ENCODE measurements at places on chromosomes 2 and 18.

- DNase-seq, result no peak
These were observed 44.4 kb downstream of the FECH start for GRCh38 chr18:57542126-57542525.

DNA sequence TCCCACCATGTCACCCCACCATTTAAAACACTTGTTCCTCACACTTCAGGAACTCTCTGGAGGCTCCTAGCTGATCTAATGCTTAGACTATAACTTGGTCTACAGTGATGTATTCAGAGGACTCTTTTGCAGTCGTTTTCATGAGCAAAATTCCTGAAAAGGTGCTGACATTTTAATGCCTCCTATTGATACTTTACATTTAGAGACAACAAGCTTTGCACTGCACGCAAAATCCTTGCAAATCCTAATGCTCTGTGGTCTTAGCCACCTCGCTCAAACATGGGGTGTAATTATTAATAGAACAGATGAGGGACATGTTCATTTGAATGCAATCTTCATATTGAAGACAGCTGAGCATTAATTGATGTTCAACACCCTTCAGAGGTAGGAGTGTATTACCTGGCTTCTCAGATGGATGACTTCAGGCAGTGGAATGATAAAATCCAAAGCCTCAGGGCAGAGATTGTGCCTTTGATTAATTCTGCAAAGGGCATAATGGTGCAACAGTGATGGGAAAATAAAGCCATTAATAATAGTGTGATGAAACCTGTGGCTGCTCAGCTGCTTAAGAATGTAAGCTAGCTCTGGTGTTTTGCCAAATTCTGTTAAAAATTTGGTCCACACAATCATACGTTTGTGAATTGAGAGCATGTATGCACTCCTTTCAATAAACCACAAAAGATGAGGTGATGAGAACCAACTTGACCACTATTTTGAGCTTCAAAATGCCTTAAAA, 5.4 kb downstream of the CTAGE1 start:
- DNase-seq, result peak; percentile 71

DNA sequence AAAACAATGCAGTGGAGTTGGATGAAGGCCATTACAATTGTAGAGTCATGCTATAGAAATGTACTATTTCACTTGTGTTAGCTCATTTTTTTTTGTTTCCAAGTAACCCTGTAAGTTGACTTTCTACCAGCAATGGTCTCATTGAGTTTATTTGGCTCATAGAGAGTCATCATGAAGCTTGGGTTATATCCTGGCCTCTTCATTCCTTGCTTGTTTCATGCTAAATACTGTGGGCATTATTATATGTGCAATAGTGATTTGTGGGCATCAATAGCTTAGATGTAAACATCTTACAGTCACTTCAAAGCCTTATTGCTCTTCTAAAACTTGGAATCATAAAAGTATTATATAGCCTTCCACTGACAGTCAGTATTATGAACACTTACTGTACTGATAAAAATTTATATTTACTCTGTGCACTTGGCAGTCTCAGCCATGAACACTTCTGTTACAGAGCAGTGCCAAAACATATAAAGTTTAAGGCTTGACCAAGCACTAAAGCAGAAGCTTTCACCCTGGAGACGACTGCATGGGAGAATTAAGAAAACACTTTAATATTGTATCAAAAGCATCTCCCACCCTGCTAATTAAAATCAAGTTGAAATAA, 751.2 kb downstream of the SATB2 start:
- no peak for DNase-seq

GRCh38 chr2:9770308-9771100, 72.8 kb upstream of the TAF1B start:
- DNase-seq, result peak; percentile 48

- DNase-seq, result no peak
These were observed 65.2 kb upstream of the SMAD2 start for GRCh38 chr18:47995654-47996053.
